ENCODE measurements at places on chromosomes 3 and 15. TPM values are rescaled to one million over a fixed set of nuclear protein-coding genes. Genes with fewer than 3 reads are reported as not detected.

Gene CILP
- not detected for total RNA-seq

Gene SPESP1
- total RNA-seq = 1.3 TPM

Gene POLQ
- total RNA-seq = 23.4 TPM

Gene RAD18
- 50.5 TPM for total RNA-seq

Gene PRTG
- not detected for total RNA-seq

Gene DNAH12
- total RNA-seq = not detected

DNA sequence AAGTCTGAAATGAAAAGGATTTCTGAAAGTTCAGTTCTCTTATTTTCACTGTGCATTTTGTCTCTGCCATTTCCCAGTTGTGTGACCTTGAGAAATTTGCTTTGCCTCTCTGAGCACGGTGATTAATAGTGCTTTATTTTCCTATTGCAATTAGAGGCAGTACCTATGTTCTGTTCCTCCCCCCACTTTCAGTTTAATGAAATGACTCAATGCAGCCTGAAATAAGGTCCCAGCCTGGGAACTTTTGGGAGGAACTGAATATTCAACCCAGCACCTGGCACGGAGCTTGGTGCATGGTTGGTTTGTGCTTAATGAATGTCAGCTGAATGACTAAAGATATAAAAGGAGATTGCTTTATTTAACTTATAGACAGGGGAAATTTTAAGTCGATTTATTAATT lies 352.6 kb downstream of the PDCD6IP start:
- no peak for DNase-seq

DNA sequence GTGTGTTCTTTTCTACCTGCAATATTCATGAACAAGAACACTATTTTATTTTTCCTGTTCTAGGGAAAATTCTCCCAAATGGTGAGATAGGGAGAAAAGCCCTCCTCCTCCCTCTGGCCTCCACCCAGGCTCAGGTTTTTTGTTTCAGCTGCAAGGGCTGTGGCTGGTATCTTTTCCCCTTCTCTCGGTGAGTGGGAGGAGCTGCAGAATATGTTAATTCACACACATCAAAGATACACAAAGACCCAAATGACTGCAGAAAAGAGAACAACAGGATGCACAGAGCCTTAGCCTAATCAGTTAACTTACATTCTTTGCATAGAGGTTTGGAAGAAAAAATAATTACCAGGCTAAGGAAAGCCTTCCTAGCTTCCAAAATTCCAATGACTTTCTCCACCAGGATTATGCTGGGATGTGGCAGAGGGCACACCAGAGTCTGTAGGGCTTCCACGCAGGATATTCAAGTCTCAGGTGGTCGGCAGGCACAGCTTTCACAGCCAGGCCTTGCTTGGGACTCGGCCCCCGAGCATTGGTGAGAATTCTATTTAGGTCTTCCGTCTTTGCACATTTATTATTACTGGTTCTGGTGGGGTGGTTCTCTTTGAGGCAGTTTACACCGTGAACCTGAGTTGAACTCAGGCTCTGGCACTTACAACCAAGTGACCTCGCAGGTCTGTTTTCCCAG lies 64.9 kb downstream of the ABHD5 start:
- peak; percentile 38 for DNase-seq

GRCh38 chr15:57352535-57353316 lies 23.6 kb upstream of the CGNL1 start:
- DNase-seq = no peak

GRCh38 chr15:99143655-99144610 lies 39.1 kb downstream of the SYNM start:
- DNase-seq = no peak
